ENCODE measurements at places on chromosomes 4 and X.

GRCh38 chr4:122903766-122904288 lies 18.6 kb downstream of the NUDT6 start:
- peak; percentile 79 for DNase-seq

DNA sequence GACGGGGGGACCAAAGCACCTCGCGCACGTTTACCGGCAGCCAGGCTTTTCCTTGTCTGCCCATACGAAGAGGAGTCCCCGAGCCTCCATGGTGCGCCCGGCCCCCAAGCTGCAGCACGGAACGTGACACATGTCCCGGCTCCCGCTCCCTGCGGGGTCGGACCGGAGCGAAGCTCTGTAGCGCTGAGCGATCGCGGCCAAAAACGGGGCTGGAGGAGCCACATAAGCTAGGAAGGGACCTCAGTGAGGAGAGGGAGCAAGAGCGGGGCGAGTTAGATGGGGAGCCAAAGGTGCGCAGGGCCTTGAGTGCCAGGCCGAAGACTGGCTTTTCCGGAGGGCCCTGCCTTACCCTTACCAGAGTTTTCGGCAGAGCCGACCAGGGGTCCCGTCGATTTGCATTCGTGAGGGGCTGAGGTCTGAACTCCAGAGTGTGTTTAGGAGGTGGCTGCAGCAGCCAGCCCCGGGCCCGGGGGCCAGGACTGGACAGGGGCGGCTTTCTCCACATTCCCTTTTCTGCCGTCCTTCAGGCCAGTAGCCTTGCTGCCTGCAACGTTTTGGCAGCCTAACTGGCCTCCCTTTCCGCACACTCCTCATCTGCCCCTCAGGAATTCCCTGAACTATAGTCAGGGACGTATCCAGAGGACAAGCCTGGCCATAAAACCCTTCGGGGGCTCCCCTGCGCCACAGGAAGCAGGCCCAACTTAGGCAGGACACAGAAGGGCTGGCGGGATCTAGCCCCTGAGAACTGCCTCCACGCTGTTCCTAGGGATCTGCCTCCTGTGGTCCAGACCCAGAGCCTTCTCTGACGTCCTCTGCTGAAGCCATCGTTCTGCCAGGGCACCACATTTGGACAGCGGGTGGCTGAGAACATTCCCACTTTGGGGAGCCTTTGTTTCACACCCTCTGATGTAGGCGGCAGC lies 689 bp downstream of the SSR4 start:
- DNase-seq, result no peak

DNA sequence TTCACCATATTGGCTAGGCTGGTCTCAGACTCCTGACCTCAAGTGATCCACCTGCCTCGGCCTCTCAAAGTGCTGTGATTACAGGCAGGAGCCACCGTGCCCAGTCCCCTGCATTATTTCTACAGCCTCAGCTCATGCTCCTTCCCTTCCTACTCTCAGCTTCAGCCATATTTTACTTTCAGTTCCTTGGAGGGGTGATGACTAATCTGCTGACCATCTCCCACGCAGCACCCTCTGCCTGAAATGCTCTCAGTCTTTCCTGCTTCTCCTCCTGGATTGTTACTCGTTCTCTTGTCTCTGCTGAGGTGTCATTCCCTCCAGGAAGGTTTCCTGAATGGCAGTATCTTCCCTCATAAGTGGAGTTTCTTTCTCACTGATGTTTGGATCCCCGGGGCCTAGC lies 63.3 kb downstream of the MOSPD2 start:
- DNase-seq, result no peak

- no peak for DNase-seq
Observed at GRCh38 chrX:23851544-23851943, 56.2 kb downstream of the APOO start.

DNA sequence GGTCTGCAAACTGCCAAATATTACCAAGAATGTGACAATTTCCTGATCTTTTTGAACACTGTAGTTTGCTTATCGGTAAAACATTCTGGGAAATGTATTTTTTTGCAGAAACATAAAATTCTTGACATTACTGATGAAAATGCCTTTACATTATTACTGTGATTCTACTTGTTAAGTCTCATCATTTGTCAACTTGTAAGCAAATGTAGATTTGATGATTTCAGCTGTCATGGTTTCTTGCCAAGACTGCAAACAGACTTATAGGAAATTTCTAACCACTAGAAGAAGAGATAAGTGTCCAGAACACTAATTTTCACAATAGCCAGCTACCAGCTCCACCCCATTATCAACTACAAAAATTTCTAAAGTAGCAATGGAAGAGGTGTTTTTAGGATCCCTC lies 560.4 kb downstream of the STPG2 start:
- no peak for DNase-seq

DNA sequence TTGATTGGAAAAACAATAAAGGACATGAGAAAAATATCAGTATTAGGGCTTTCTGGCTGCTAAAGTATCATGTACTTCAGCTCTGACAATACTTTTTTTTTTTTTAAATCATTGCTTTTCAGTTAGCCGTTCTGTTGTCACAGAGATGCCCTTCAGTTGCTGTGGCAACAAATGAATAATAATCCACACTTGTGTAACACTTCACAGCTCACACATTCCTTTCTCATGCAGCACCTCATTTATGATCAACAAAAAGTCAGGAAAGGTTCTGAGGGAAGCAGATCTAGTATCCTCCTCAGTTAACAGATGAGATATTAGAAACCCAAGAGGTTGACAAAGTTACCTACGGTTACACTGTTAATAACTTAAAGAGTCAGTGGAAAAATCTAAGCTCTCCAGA lies 444.2 kb upstream of the SLIT2 start:
- DNase-seq, result no peak

DNA sequence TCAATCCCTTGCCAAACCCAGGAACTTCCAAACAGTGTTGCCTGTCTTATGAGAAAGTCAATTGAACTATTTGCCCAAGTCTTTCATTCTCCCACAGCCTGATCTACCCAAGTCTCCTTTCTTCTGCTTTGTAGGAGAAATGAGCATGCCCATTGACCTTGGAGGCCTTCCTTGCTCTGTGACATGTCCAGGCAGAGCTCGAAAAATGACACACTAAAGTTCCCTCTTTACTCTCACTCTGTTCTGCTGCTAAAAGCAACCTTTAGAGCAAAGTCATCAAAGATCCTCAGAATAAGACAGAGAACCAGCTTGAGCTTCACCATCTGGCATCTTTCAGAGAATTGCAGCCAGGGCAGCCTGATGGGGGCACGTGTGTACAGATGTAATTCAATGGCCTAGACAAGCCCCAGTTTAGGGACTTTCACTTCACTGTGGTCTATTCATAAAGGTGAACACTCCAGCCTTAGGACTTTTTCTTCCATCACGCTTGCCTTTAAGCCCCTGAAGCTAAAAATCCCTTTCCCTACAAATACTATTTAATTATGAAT lies 136.4 kb downstream of the AMELX start:
- DNase-seq, result no peak

DNA sequence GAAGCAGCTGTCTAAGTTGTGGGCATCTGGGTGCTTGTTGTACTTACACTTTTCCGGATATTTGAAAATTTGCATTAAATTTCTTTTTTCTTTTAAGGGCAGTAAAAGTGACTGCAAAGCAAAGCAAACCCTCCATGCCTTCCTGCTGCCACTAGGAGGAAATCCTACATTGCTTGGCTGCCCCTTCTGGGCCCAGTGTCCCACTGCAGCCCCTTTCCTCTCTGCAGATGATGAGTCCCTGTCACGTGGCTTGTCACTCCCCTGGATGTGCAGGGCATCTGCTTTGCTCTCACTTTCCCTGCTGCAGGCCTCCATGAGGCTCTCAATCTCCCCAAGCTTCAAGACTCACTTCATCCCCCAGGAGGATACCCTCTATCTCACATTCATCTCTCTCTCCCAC lies 12.7 kb downstream of the TSR2 start:
- peak; percentile 14 for DNase-seq

- no peak for DNase-seq
Observed at GRCh38 chr4:139904406-139904805, 238.8 kb downstream of the MGST2 start.

- peak; percentile 54 for DNase-seq
Observed at GRCh38 chr4:67087897-67088296, 457.4 kb downstream of the CENPC start.

DNA sequence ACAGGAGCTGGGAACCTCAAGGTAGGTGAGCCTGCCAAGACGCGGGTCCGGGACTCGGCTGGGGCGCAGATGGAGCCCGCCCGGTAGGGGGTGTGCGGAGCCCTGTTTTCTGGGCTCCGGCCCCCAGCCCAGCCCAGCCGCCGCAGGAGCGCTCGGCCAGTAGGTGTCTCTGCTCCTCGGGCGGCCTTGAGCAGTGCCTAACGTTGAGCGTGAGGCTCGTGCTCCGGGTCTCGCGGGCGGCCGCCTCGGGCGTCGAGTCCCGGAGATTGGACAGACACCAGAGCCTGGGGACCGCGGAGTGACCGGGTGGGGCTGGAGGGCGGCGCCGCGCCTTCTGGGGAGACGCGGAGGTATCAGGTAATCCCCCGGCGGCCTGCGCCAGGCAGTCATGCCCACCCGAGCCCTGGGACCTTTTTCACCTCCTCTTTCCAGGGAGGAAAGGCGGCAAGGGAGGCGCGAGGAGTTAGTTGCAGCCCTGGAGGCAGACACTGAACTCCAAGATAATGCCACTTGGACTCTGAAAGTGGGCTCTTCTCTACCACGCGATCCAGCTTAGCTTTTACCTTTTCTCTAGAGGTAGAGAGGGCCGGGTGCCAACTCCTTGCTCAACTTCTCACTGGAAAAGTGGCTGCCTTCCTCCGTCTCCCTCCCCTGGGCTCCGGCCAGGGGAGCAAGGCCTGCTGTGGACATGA lies 14.5 kb upstream of the FGG start:
- DNase-seq, result no peak

DNA sequence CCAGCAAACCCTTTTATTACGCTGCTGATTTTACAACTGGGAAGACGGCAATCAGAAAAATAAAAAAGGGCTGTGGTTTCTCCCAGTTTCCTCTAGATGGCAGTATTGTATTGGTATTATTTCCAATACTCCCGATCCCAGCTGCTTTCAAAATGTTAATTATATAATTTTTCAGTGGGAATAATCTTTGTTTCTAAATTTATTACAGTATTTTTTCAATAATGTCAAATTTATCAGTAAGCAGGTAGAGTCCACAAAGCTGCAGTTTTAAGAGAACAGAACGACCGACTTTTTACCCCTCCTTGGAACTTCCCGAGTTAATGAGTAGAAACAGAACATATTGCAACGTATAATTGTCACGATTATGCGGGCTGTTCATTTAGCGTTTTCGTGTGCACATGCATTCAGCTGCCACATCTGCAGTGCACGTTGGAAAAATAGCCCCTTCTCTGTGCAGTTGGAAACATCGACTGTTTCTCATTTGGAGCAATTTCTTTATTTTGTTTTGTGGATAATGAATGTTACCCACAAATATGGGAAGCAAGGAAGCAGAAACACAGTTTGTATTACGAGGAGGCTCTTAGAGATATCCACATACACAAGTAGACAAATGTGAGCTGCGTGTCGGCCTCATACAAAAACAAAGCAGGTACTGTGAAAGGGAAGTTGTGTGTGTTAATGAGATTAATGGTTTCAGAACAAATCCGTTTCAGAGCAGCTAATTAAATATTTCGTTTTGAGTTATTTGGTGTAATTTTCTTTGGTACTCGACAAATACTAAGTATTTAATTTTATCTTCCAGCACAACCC lies 188.0 kb downstream of the STIM2 start:
- DNase-seq, result peak; percentile 12

- DNase-seq, result no peak
Observed at GRCh38 chr4:25666031-25666630, 10.5 kb downstream of the SLC34A2 start.

GRCh38 chr4:54513204-54513603 lies 144.6 kb upstream of the KIT start:
- DNase-seq, result no peak

DNA sequence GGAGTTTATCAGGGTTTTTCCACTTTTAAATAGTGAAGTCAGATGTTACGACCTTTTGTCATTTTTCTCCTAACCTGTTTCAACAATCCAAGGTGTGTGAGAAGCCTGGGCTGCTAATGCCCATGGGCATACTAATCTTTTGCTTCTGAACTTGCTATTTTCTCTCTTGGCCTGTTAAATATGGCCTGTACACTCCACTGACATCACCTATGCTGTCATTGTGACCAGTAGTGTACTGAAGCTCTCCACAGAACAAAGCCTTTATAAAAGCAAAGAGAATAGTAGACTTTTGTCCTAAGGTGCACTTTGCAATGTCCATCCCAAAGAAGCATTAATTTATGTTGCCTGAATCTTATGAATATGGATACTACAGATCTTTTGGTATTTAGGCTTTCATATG lies 1490.5 kb downstream of the STIM2 start:
- DNase-seq, result no peak

DNA sequence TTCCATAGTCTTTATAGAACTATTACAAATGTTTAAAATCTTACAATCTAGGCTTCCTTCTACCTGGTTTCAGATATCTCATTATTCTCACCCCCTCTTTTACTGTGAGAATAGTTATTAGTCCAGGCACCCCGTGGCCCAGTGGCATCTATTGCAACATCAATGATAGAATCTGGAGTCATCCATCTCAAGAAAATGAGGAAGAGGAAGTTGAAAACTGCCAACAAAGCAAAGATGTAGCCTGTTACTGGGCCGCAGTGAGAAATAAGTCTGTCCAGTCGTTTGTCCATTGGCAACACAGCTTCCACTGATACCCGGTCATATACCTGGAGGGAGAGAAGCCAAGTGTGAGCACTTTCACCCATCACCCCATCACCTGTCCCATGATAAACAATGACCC lies 6.0 kb upstream of the ASB11 start:
- no peak for DNase-seq

- peak; percentile 3 for DNase-seq
Observed at GRCh38 chrX:132375941-132376340, 112.9 kb downstream of the MBNL3 start.

GRCh38 chr4:954211-955020 lies 19.0 kb downstream of the DGKQ start:
- DNase-seq, result no peak

DNA sequence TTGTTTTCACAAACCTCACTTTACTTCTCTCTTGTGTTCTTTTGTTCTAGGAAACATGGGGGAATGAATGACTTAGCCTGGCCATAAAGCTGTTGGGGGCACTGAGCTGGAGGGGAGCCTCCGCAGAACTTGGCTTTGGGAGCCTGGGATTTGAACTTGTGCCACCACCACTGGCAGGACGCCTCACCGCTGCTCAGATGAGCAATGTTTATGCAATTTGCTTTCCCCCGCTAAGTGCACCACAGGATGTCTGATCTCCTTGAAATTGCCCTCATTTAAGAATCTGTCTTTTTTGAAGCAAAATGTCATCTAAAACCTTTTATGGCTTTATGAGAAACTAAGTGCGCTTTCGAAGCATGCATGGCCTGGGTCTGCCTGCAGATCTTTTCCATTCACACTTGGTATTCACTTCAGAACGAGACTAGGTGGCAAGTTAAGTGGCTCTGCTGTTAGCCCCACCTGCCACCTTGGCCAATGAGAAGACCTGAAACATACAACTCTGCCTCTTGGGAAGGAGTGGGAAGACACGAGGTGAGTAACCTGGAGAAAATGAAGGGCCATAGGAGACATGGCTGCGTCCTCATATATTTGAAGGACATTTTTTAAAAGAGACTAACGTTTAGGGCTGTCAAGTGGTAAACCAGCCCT lies 119.3 kb downstream of the LDB2 start:
- DNase-seq, result no peak

GRCh38 chr4:94595880-94596483 lies 144.2 kb downstream of the PDLIM5 start:
- peak; percentile 53 for DNase-seq
